Stimulated activated CD4-positive, alpha-beta T cell treated with anti-CD3 and anti-CD28 coated beads, Interleukin-1b, Interleukin-23, amount 100 ng/mL, for 1 hour (primary cell): ENCODE measurements at places on chromosomes 1 and 21.

DNA sequence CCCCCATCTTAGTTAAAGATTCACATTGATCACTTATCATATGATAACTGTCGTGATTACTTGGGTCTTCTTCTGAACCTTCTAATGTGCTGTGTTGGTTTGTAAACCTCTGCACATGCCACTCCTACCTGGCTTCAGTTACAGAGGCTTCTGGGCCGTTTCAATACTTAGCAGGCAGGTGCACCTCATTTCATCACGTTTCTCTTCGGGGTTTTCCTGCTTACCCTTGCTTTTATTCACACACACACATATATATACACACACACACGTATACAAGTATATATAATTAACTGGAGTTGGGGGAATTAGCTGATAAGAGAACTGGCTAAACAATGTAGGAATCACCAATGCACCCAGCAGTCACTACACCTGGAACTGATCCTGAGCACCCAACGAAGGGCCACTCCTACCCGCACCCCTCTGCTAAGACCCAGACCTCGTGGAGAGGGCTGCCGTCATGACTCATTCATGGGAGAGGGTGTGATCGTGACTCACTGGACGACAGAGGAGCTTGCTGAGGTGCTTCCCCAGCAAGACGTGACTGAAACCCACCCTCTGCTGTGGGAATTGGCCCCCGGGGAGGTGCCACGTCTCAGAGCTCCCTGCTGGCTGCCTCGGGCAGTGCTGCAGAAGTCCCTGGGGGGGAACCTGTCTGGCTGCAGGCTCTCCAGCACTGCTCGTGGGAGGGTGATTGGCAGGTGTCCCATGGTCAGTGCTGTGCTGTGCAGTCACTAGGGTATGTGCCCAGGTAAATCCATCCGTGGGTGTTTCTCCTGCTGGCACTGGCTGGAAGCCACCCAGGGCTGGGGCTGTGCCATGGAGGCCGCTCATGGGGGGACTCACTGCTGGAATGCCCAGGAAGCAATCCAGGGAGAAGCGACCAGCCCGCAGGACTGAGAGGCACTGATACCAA, 166.6 kb downstream of the DYRK1A start:
- no peak for DNase-seq

DNA sequence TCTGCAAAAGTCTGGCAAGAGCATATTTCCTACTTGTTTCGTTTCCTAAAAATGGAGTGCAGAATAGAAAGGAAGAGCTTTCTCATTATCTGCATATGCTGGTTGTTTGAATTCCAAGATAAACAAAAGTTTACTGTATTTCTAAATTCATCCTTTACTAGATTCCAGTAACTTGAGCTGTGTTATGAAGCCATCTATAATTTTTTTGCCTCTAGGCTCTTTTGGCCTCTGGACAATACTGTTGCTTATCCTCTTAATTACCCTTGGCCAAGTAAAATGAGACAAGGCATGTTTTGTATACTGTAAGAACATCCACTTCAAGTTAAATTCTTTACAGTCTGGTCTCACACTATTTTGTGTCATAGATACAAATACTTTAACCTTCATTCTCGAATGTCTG, 45.6 kb upstream of the HFM1 start:
- DNase-seq, result no peak

DNA sequence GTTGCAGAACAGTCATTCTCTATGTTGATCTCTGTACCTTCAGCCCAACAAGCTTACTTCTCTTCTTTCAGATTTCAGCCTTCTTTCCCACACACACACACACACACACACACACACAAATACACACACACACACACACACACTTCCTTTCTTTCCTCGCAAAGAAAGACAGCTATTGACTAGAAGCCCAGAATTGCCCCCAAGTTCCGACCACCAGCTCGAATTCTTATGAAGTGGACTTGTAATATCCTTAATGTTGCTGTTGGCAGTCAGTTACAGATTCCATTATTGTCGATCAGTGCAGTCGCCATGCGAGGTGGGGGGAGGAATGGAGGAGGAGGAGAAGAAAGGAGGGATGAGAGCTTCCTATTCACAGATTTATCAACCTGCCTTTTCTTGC, 125.5 kb downstream of the CLEC20A start:
- no peak for DNase-seq

DNA sequence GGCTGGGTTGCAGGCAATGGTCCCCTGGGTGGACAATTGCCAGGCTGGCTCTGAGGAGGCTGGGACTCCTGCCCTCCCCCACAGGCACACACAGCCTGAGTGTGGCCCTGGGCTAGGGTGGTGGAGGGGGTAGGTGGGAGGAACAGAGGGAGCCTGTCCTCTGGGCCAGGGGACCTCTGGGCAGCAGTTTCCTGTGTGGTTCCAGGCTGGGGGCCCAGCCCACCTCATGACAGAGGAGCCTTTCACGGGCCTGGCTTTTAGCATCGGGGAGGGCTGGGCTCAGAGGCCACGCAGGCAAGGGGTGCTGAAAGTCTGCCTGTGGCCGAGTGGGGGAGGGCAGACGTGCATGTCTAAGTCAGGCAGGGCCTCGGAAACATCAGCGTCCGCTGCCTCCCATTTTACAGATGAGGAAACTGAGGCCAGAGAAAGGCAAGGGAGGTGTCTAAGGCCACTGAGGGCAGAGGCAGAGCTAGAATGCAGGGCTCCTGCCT, 7.0 kb downstream of the EXTL1 start:
- no peak for DNase-seq

GRCh38 chr21:43805275-43805800, 16.0 kb downstream of the RRP1 start:
- no peak for DNase-seq

- DNase-seq, result no peak
Observed at GRCh38 chr1:25813734-25814471, 5.9 kb upstream of the MTFR1L start.

DNA sequence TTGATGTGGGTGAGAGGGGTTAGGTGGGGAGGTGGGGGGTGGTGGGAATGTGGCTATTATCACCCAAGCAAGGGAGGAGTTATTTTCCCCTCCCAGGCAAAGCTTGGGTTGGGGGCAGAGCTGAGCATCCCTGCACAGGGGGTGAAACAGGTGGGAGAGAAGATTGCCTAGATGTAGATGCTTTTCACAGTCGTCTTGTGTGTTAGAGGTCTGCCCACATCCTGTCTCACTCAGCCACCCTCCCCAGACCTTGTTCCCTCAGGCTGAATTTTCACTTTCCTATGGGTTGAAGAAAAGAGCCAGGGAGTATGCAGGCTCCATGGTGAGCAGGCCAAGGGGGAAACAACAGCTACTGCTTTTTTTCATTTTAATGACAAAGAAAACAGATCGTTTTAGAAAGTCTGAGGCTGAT, 223.5 kb downstream of the KIF26B start:
- no peak for DNase-seq

DNA sequence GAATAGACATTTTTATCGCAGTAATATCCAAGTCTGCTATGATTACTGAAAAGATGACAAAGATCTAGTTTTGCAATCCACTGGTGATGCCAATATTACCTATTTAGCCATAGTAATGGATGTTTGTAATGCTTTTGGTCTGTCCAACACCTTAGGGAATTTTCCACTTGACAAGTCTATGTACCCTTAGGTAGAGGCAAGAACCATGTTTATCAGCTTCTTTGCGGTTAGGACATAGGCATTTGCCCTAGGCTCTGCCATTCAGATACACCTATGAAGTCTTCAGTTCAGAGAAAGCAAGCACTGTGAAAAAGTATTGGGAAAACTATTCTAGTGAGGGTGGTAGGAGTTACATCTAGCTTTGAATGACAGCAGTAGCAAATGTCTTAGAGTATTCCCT, 40.2 kb upstream of the SLC35D1 start:
- no peak for DNase-seq

GRCh38 chr1:23720256-23720995, 22.8 kb upstream of the ELOA start:
- no peak for DNase-seq

- DNase-seq, result peak; percentile 42
Observed at GRCh38 chr1:26035959-26036755, 9.8 kb downstream of the SLC30A2 start.

DNA sequence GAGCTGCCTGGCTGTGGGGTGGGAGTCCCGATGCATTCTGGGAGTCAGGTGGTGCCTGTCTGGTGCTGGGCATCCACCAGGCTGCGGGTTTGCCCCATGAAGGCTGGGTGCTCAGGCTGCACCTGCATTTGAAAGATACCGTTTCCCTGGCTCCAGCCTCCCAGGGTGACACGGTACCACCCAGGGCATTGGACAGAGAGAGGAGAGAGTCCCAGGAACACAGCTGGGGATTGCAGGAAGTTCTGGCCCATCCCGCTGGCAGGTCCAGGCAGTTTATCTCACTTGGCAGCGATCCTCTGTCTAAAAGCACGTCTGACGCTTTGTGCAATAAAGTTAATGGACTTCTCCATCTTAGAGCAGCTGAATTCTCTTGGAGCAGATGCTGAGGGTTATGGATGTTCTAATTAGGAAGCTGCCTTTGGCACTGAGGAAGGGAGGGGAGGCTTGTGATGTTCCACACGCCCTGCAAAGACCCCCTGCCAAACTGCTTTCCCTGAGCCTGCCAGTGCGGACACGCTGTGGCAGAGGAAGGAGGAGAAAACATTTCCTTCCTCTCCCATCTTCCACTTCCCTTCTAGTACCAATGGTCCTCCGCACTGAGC, 246.9 kb downstream of the GRIK3 start:
- DNase-seq, result no peak

- no peak for DNase-seq
Observed at GRCh38 chr1:3504151-3504821, 49.8 kb downstream of the ARHGEF16 start.

- no peak for DNase-seq
Observed at GRCh38 chr21:36545776-36546511, 66.0 kb upstream of the CLDN14 start.

- DNase-seq, result no peak
Observed at GRCh38 chr1:109105881-109106280, 8.0 kb upstream of the ELAPOR1 start.

DNA sequence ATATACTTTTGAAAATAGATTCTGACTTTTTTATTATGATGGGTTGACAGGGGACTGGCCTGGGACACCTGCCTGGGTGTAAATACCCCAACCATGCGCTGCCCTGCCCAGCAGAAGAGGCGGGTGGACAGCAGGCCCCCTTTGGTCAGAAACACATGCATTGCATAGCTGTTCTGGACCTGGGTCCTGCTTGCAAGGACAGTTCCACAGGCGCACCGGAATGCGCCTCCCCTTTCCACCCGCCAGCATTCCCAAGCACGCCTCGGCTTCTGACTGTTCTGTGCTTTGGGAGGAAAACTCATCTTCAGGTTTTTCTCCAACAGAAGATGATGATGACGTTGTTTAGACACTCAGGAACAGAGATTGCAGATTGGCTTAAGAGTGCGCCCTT, 428 bp upstream of the ZNF678 start:
- DNase-seq, result no peak

- DNase-seq, result no peak
Observed at GRCh38 chr1:192974701-192975100, 84.5 kb downstream of the UCHL5 start.

- DNase-seq, result no peak
Observed at GRCh38 chr1:168863772-168864171, 134.8 kb upstream of the DPT start.

- DNase-seq, result peak; percentile 40
Observed at GRCh38 chr1:43414634-43415223, 25.0 kb downstream of the SZT2 start.

GRCh38 chr1:15940110-15941043, 35.5 kb downstream of the ZBTB17 start:
- DNase-seq, result no peak

- DNase-seq, result no peak
Observed at GRCh38 chr1:107593501-107594209, 371.3 kb downstream of the VAV3 start.

DNA sequence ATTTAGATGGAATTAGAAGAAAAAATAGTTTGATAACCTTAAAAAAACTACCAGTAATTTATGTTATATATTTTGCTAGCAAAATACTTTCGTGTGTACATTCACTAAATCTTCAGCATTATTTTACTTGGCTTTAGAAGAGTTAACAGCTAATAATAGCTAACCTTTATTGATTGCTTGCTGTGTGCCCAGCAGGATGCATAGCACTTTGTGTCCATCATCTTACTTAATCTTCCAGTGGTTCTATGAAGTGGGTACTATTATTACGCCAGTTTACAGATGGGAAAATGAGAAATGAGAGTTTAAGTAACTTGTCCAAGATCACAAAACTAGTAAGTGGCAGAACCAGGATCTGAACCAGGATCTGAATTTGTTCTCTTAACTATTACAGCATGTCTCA, 41.7 kb upstream of the GPR25 start:
- DNase-seq, result no peak

DNA sequence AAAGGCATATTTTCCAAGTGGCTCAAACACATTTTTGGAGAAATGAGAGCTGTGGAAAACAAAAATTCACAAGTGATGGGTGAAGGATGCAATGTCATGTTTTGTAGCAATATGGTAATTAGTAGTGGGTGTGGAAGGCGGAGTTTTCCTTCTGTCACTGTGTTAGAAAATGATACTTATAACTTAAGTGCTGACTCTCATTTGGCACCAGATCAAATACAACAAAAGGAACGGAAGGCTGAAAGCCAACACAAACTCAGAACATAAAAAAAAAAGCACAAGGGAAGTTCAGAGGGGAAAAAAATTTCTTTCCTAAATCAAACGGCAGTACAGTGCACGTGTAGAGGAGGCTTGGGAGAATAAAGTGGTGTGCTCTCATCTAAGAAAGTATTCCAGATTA, at the start of gene TNFSF18:
Gene TNFSF18 (minus strand): TSS at position 77 of the 400 bp plus-strand sequence. CDS start 45 bp downstream, at position 32.
- no peak for DNase-seq

- DNase-seq, result no peak
Observed at GRCh38 chr21:37575580-37575979, 209.0 kb downstream of the DYRK1A start.

DNA sequence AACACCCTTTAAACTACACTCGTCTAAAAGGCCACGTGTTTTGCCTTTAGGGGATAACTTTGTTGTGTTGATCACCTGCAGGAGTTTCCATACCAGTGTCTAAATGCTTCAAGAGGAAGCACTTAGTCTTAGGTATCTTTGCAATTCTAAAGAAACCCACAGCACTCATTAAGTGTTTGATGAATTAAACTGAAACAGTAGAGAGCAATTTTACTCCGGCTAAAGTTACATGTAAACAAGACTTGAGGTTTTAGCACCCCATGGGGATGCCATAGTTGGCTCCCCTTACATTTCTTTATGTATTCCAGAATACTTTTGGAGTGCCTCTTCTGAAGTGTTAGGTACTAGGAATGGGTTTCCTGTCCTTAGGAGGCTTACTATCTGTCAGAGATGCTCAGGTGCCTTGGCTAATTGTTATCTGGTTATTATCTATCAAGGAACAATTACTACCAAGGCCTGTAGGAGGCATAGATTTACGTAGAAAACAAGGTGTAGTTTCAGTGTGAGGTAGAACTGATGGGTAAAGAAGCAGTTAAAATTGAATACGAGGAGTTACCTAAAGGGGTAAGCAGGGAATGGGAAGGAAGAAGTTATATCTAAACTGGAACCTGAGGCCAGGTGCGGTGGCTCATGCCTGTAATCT, 176.8 kb upstream of the SAMSN1 start:
- no peak for DNase-seq

DNA sequence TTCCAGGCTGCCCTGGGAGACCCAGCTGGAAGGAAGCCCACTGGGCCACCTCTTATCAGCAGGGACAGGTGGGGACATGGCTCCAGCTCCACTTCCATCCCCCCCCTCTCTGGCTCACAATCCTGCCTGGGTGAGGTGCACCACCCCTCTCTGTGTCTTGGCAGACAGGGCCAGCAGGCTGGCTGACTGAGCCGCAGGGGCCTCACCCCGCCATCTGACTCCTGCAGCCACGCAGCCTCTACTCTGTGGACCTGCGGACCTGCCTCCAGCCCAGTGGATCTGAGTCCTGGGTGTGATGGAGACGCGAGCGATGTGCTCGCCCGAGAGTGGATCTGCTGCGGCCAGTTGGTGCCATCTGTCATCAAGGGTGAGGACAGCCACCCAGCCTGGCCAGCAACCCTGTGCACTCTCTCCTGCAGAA, 30.1 kb downstream of the RCC2 start:
- no peak for DNase-seq
